Myometrial cell (primary cell): ENCODE measurements at places on chromosomes 3 and 15. TPM values are rescaled to one million over a fixed set of nuclear protein-coding genes. Genes with fewer than 3 reads are reported as not detected.

Gene SMCO1
- not detected in 2 replicates for total RNA-seq

Gene PPP1R14D
- not detected in 2 replicates for total RNA-seq

Gene IL12A
- total RNA-seq = 1.2 and 1.7 TPM in 2 replicates

Gene SFMBT1
- 9.9 and 19.6 TPM in 2 replicates for total RNA-seq

Gene CHRFAM7A
- not detected in 2 replicates for total RNA-seq

Gene C15orf62
- total RNA-seq = under 0.01 and 0.18 TPM in 2 replicates

Gene P2RY1
- under 0.01 and 0.18 TPM in 2 replicates for total RNA-seq

Gene APBA2
- 4.8 and 7.2 TPM in 2 replicates for total RNA-seq

Gene TTC21A
- total RNA-seq = 2.0 and 6.0 TPM in 2 replicates

Gene CCDC39
- total RNA-seq = not detected in 2 replicates

Gene PSTPIP1
- total RNA-seq = 0.18 TPM in 1 of 2 replicates, not detected in the other

Gene RETNLB
- not detected in 2 replicates for total RNA-seq

Gene RBMS3
- total RNA-seq = 28.9 and 37.2 TPM in 2 replicates

Gene C3orf62
- 0.71 and 1.7 TPM in 2 replicates for total RNA-seq

Gene ATRIP
- 4.3 and 17.0 TPM in 2 replicates for total RNA-seq

Gene TMEM212
- total RNA-seq = not detected in 2 replicates

Gene FRMD5
- total RNA-seq = 1.7 and 1.8 TPM in 2 replicates

Gene SEMA4B
- 13.8 and 19.3 TPM in 2 replicates for total RNA-seq

Gene ZNF80
- not detected in 2 replicates for total RNA-seq

Gene CP
- under 0.01 TPM in 1 of 2 replicates, not detected in the other for total RNA-seq

Gene APOD
- total RNA-seq = 5.5 and 9.2 TPM in 2 replicates
